ENCODE measurements at places on chromosomes 11 and 22. TPM values are rescaled to one million over a fixed set of nuclear protein-coding genes. Genes with fewer than 3 reads are reported as not detected.

The PGA5 gene
- total RNA-seq = not detected

DNA sequence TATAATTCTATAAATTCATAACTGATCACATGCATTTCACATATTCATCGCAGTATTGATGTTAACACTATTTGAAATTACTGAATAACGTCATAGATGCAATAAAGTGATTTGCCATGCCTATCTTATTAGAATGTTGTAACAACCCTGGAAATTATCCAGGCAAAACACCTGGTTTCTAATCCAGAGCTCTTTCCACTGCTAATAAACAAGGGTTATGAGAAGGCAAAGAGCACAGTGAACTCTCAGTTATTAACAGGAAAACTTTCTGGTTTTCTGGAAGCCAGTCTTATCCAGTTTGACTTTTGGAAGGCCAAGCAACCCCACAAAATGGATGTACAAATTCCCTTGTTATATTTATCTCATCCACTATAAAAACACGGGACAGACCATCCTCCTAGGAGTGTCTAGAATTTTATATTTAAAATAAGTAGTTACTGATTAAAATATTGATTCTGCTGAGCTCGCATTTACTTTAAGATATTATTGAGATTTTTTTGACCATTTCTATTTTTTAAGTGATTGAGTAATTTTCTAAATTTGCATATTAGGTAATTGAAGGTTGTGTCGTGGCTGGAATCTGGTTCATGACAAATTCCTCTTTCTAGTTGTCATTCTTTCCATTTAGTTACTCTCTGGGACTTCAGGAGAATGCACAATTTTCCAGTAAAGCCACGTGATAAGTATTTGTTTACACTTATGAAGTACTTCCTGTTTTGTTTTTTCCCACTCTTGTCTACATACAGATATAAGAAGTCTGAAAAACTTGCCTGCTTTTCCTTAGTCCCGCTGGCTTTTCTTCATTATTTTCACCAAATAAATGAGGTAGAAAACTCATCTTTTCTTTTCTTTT lies 47.9 kb downstream of the DCUN1D5 start:
- no peak for DNase-seq

DNA sequence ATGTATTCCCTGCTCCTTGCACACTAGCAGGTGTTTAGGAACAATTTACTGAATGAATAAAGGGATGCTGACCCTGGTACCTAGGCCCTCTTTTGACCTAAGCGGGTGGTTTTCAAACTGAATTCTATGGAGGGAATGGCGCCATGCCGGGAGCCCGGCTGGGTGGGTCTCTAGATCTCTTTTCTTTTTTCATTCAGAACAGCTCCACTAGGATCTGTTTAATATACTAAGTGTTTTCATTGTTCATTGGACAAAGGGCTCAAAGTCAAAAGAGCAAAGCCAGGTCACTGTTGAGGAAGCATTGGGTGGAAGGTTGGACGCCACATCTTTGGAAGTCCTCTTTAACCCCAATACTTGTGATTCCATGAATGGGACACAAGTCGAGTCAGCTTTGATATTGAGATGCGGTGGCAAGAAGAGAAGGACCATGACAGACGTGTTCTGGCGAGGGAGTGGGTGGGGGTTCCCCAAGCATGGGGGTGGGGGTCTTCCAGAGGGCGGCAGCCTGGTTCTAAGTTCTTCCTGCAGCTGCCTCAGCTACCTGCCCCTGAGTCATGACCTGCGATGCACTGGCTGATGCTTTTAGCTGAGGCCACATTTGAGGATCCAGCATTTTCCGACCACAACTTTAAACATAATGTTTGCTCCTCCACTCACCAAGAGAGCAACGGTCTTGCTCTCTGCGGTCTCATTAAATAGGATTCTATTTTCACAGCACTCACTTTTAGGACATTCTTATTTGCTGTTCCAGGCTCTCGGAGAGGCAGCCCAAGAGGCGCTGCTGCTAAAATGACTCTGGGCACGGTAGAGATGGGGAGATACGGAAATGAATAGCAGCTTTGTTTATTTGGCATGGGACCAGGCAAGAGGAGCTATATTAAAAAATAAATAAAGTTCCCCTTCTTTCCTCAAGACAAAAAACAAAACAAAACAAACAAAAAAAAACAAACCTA lies 100.6 kb downstream of the FBXO7 start:
- DNase-seq = no peak

- DNase-seq = no peak
Observed at GRCh38 chr22:39430576-39431150, 26.1 kb upstream of the MGAT3 start.

The ACTN3 gene
- 0.13 TPM for total RNA-seq

DNA sequence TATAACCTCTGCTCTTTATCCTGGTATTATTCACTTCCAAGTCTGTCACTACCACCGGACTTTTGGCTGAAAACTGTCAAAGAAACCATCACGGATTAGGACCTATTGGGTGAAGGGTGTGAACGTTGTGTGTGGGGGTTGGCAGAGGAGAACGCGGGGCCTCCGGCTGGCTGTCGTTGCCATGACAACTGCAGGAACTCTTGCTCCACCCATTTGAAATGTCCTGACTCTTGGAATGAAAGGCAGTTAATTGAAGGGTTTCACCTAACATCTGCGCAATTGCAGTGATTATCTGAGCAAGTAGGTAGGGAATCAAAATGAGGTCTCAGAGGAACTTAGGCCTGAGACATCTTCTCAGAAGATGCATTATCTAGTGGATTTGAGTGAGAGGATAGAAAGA lies 60.9 kb upstream of the CLMP start:
- DNase-seq = no peak

The KREMEN1 gene
- 2.2 TPM for total RNA-seq

DNA sequence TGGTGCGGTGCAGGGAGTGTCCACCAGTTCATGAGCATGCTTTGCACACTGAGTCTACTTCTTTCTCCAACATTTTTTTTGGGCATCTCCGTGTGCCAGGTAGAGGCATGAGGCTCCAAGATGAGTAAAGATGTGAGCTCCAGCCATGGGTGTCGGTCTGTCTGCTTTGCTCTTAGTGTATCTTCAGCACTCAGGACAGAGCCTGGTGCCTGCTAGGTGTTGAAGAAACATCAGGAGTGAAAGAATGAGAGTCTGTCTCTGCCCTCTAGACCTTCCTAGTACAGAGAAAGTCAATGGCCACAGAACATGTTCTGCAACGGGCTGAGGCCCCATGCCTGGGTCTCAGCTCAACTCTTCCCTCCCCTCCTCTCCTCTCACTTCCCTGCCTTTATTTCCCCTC lies 486.5 kb downstream of the TBC1D22A start:
- no peak for DNase-seq

The SELENOH gene
- 112 TPM for total RNA-seq

DNA sequence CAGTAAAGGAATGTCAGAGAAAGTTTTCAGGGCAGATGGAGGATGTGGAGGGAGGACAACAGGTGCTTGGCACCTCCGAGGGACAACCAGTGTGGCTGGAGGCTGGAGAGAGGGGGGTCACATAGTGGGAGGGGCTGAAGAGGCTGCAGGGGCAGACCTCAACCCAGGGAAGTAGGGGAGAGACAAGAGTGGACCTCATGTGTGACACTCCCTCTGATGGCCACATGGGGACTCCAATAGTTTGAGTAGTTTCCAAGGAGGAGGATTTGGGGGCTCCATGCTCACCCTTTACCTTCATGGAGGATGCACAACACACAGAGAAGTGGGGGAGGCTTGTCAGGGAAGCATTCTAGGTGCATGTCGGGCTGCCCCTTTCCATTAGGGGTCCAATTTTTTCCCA lies 35.1 kb upstream of the ASPHD2 start:
- no peak for DNase-seq

The SERPING1 gene
- 1.3 TPM for total RNA-seq

DNA sequence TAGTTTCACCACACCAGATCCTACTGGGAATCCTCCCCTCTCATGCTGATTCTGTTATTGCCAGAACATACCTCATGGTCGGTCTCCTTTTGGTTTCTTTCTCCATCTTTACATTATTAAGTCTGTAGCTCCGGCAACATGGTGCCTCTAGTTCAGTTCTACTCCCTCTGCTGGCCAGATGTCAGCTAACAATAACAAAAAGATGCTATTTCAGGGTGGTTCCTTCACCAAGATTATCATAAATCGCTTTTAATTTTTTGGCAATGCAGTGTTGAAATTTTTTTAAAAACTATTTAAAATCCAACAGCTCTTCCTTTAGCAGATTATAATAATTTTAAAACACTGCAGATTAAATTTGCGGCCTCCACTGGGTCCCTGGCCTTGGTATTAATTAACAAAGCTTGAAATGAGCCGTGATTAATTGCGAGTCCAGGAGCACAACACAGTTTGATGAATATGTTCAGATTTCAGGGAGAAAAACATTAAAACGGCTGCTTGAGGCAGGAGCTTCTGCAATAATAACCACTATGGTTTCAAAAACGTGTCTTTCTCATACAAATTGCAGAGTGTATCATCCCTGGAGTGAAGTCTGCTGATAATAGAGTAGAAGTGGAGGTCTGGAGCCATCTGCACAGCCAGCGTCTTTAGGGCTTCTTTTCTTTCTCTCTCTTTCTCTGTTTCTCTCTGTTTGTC lies 492.9 kb upstream of the KIRREL3 start:
- no peak for DNase-seq

DNA sequence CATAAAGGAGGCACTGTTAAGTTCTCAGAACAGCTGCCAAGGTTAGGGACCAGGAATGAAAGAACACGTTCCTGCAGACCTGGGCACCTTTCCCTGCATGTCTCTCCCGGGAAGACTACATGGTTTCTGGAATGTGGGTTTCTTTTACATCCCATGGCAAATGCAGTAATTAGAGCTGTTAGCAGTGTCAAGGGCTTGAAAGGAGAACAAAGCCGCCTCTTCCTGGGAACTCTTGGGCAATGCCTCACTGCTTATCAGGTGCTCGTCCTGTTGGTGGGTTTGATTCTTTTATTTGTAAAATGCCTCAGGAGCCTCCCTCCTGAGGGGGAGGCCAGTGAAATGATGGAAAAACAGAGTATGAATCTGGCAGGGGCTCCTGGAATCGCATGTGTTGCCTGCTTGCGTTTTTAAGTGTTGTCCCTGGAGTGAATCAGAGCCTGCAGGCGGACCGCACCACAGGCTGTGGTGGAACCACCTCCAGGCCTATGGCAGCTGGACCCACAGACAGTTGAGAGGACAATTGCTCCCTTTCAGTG lies 723 bp upstream of the C22orf31 start:
- no peak for DNase-seq

DNA sequence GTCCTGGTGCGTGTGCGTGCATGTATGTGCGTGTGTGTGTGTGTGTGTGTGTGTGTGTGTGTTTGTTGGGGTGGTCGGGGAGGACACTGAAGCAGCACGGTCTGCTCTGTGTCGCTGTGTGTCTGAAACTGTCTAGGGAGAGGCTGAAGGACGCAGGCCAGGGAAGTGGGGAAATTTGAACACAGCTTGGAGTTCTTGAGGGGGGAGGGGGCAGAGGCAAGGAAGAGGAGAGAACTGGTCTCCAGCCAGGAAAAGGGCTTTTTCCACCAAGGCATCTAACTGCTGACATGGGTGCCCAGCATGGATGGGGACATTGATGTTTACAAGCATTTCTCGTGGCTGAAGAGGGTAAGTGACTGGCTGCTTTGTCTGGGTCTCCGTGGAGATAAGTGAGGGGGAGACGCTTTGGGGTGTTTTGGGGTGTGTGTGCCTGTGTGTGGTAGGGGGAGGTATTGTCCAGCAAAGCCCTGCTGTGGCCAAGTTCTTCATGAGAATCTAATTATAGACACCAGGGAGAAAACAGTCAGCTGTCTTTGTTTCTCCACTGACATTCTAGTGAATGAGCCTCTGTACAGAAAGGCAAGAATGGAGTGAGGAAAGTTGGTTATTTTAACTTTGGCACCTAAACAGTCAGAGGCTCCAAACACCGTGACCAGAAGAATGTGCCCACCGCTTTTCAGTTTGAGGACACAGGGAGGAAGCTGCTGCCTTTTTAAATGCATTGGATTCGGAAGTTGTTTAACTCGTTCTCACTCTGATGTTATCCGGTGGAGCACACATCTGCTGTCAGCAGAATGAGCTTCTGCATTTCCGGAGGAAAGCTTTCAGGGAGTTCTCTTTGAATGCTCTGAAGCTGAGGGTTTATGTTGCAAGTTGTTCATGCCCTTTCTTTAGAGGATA lies 63.7 kb downstream of the PPFIBP2 start:
- DNase-seq = no peak

DNA sequence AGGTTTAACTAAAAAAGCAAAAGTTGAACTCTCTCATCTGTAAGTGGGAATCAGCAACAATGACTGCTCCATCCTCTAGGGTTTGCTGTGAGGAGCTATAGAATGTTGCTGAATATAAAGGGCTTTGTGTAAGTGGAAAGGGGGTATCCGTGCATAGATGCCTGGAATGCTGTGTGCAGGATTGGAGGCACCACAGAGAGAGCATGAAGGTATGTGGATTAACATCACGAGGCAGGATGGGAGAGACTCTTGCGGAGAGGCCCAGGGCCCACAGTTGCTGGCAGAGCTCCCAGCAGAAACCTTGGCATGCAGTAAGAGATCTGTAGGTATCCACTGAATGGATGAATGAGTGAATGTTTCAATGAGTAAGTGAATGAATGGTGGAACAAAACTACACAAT lies 298.7 kb upstream of the DDI1 start:
- DNase-seq = no peak

DNA sequence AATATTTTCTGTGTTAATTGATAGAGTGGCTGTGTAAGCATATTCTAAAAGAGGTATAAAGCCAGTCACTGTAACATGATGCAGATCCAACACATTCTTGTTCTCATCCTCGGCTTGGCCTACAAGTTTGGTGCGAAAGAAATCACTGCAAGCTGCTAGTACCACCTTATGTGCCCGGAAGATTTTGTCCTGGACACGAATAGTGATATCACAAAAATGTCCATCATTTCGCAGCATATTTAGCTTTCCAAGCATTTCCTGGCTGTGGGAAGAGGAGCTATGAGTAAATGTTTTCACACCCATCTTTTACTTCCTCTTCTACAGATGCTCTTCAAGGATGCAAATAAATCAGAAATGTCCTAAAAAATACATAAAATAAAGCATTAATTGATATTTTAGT lies 53.1 kb downstream of the ZBTB44 start:
- DNase-seq = no peak

The ESAM gene
- total RNA-seq = 1.6 TPM

The CATSPER1 gene
- 0.15 TPM for total RNA-seq

DNA sequence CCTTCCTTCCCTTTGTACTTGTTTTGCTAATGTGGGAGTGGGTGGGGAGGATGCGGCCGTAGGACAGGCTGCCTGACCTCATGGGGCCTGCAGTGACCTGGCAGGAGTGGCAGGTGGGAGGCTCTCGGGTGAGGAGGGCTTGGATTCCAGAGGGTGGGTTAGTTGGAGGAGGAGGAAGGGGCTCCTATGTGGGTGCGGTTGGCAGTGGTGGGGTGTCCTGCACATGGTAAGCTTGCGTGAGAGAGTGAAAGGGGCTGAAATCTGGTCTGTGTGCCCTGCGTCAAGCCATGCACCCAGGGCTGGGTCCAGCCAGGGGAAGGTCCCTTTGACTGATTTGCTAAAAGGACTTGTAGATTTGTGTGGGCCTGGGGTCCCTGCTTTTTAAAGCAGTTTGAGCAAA lies 90.7 kb upstream of the OR4B1 start:
- DNase-seq = no peak

Measured in Panc1 (cell line).